ENCODE measurements at places on chromosomes 5 and 9. TPM values are rescaled to one million over a fixed set of nuclear protein-coding genes. Genes with fewer than 3 reads are reported as not detected.

DNA sequence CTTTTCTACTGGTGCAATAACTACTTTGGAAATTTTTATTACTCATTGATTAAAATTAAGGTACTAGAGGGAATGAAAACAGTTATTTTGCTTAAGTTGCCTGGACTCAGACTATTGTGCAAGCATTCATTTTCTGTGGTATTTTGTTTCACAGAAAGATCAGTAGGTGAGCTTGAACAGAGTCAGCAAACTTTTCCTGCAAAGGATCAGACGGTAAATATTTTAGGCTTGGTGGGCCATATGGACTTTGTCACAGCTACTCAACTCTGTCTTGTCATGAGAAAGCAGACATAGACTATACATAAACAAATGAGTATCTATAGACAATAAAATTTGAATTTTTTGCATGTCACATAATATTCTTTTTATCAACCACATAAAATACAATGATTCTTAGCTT, 1036.4 kb downstream of the NR2F1-AS1 start:
- no peak for DNase-seq

ERBIN gene
- 52.3 TPM for total RNA-seq

- DNase-seq, result no peak
Measured at GRCh38 chr5:173688703-173689102, 72.3 kb upstream of the BOD1 start.

F2RL1 gene
- total RNA-seq, result 1.3 TPM

DNA sequence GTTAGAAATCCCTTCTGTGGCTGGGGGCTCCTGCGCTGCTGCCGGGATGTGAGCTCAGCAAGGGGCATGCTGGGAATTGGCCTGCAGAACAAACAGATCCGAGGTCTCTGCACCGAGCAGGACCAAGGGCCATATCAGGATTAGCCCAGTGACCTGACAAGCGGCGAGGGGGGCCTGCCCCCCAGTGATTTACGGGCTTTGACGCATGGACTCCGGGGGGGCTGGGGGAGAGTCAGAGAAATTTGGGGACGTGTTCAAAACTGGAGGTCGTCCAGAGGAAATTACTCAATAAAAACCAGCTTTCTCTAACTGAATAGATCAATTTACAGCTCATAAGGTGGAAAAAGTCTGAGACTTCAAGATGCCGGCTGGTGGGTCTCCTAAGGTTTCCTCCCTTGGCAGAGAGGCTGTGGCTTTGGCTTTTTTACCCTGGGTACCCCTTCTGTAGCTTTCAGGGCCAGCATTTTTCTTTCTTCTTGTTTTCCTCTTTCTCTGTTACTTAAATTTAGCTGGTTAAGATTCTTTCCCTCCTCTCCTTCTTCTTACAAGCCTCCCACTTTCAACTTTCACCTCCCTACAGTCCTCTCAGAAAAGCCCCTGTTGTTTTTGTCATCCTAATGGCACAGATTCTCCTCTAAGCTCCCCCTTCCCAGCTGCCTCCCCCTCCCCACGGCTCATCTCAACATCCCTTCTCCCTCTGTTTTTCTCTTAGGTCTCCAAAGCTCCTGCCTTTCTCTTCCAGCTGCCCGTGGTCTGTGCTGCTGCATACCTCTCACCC, 551.0 kb downstream of the CCDC171 start:
- no peak for DNase-seq

CXXC5 gene
- 0.82 TPM for total RNA-seq

PARP8 gene
- total RNA-seq, result 38.8 TPM

All from activated CD4-positive, alpha-beta T cell treated with anti-CD3 and anti-CD28 coated beads for 36 hours (primary cell).